ENCODE measurements at places on chromosomes 13 and 19.

- no peak for DNase-seq
Measured at GRCh38 chr19:13037161-13037560, 41.9 kb downstream of the NFIX start.

GRCh38 chr13:77431449-77431848 is 104.1 kb upstream of the SCEL start:
- no peak for DNase-seq

GRCh38 chr13:83531022-83531421 is 351.3 kb downstream of the SLITRK1 start:
- no peak for DNase-seq

GRCh38 chr13:50990818-50991506 is 81.4 kb downstream of the RNASEH2B start:
- peak; percentile 29 for DNase-seq

- DNase-seq: no peak
Measured at GRCh38 chr13:111485491-111486250, 165.2 kb downstream of the TEX29 start.

- DNase-seq: no peak
Measured at GRCh38 chr13:45933203-45933908, 81.8 kb upstream of the SIAH3 start.

All from NCI-H1417 (cell line).